Hindlimb muscle (tissue), 1 donor: ENCODE measurements at places on chromosomes 1 and 21. TPM values are rescaled to one million over a fixed set of nuclear protein-coding genes. Genes with fewer than 3 reads are reported as not detected.
A peak's percentile ranks its signal among the peaks of the same experiment; 100 is the strongest.

GNG5 gene
- 165 TPM for polyA plus RNA-seq

DNA sequence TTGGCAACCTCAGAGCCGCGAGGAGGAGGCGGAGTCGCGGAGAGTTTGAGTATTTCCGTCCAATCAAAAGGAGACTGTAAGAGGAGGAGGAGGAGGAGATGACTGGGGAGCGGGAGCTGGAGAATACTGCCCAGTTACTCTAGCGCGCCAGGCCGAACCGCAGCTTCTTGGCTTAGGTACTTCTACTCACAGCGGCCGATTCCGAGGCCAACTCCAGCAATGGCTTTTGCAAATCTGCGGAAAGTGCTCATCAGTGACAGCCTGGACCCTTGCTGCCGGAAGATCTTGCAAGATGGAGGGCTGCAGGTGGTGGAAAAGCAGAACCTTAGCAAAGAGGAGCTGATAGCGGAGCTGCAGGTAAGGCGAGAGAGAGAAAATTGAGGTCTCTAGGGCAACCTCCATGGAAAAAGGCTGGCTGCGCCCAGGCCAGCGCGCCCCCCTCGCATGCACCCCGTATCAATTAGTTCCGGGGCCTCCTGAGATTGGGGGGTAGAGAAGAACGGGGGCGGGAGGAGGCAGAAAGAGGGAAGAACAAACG, at the start of gene PHGDH:
Gene PHGDH, plus strand, starts transcription at position 131 of the 538 bp plus-strand sequence. Its CDS starts 89 bp downstream, at position 220.
- peak; percentile 81 for DNase-seq

FMO2 gene
- polyA plus RNA-seq: 1.1 TPM

- no peak for DNase-seq
These were observed 813 bp upstream of the SFT2D2 start for GRCh38 chr1:168224991-168225390.

- no peak for DNase-seq
These were observed 16.6 kb downstream of the GON4L start for GRCh38 chr1:155840386-155840785.

KRTAP6-2 gene
- polyA plus RNA-seq: not detected

SPRR2A gene
- not detected for polyA plus RNA-seq

DNA sequence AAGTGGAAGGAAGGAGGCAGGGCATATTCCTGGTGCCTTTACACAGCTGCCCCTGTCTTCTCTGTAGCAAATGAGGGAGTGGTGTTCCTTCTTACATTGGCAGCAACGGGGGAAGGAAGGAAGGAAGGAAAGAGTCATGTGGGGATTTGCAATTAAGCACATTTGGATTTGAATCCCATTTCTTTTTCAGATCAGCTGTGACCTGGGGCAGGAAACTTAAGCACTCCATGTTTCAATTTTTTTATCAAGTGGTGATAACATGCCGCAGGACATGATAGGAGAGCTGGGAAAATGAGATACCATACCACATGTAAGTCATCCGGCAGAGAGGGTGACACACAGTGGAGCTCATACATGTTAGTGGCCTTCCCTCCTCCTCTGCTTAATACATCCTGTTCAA, 186.8 kb downstream of the APP start:
- DNase-seq: no peak

GRCh38 chr1:41547781-41548560, 63.5 kb upstream of the EDN2 start:
- no peak for DNase-seq

DNA sequence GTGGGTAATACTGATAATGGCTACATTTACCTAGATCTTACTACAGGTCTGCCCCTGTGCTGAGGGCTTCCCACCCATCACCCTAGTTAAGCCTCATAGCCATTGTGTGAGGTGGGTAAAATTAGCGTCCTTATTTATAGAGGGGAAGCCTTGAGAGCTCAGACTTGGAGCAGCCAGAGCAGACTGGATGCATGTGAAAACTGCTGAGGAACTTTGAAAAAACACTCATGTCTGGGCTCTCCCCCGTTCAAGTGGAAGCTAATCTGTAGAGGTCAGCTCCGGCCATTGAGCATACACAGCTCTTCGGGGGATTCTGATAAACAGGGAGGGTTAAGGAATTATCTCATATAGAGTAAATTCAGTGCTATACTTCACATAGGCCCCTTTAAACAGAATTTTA, 389.7 kb downstream of the RPS6KC1 start:
- no peak for DNase-seq

TTC22 gene
- polyA plus RNA-seq: 0.17 TPM

DNA sequence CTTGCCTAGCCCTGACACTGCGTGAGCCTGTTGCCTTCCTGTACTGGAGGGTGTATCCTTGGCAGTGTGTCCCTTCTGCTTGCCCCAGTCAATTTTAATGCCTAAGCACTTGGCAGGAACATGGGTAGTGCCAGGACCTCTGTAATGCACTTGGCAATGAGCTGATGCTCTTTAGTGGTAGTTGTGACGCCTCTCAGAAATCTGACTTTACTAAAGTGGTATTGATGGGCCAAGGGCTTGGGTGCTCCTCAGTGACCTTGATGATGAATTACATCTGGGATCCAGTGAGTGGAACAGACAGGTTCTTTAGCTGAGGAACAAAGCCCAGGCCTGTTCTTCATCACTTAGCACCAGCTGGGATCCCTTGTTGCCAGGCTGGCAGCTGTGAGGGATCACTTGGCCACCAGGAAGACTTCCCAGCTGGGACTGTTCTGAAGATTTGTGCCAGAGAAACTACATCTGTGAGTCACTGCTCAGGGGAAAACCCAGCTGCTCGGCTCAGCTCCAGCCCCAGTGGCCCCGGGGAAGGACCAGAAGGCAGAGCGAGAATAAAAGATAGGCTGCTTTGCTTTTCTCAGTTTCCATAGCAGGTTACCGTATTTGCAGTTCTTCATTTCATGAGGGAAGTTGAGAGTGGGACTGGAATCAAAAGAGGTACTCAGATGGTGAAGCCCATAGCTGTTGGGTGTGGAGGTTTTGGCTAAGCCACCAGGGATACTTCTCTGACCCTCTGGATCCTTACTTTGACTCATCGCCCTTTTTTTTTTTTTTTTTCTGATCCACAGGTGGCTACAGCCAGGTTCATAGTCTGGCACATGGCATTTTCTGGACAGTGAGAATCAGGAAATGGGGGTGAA, 28.5 kb upstream of the KCNA2 start:
- peak; percentile 62 for DNase-seq

DNA sequence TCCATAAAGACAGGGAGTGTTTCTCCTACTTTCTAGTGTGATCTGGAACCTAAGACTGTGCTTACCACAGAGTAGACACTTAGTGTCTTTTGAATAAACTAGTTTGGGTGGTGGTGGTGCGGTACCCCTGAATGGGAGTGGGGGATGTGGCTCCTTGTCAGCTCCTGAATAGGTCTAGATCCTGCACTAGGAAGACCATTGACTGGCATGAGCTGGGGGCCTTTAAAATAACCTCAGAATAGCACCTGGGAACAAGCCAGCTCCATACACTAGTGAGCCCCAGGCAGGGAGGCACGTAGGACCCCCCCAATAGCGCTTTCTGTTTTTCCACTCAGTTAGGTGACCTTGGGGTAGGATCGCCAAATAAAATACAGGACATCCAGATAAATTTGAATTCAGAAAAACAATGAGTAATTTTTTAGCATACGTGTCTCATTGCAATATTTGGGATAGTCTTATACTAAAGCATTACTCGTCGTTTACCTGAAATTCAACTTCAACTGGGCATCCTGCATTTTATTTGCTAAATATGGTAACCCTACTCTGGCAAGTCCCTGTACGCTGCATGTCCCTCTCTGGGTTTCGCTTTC, 45.6 kb downstream of the AZIN2 start:
- DNase-seq: no peak

DNA sequence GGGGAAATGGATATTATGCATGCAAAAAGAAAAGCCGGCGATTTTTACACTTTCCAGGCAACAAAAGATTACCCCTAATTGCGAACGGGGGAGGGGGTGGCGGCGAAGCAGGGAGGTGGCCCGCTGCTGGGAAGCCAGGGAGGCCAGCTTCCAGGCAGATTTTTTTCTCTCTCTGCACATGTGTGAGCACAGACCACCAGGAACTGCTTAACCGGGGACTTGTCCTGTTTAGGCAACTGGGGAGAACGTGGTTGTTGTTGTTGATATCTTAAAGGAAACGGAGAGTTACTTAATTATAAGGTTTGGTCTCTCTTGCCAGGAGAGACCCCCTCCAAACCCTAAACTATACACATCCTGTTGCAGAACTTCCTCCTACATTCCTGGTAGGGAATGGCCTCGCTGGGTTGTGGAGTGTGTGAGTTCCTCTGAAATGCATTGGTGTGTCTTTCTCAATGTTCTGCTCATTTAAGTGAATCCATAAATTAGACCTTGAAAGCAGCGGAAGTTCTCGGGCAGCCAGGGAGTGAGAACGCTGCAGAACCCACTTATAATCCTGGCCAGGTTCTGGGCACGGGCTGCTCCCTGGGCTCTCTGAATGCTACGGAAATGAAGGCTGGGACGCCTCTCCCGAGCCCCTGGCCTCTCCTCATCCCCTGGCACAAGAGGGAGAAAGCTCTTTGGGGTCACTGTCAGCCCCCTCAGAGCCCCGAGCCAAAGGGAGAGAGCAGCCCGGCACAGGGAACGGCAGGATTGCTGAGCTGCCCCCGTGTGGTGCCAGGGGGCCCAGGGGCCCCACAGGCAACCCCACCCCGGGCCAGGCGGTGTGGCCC, 250.0 kb downstream of the FOXD2 start:
- no peak for DNase-seq

GRCh38 chr1:89451011-89451410, 73.6 kb upstream of the LRRC8B start:
- DNase-seq: no peak

- no peak for DNase-seq
These were observed 105.6 kb upstream of the SOD1 start for GRCh38 chr21:31553926-31554325.

DNA sequence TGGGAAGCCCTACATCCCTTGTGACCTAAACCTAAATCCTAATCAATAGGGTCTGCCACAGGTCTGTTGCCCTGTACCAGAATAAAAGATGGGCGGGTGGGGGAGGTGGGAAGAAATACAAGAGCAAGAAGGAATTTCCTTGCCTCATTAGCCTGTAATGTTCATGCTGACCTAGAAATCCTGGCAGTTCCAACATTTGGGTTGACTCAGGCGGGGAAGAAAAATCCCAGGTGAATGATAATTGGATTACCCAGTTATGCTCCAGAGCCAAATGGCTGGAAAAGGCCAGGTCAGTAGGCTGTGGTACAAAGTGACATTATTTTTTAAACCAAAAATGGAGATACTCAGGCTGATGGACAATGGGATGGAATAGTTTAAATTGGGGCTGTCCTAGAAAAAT, 27.3 kb upstream of the A3GALT2 start:
- no peak for DNase-seq

- no peak for DNase-seq
These were observed 78.1 kb downstream of the SIK1 start for GRCh38 chr21:43348801-43349261.

PDC gene
- 0.27 TPM for polyA plus RNA-seq

USH2A gene
- polyA plus RNA-seq: 0.05 TPM

MASP2 gene
- polyA plus RNA-seq: 4.6 TPM

- DNase-seq: no peak
These were observed 116.1 kb upstream of the GORAB start for GRCh38 chr1:170415710-170416372.

FAM131C gene
- polyA plus RNA-seq: not detected

- no peak for DNase-seq
These were observed 2.7 kb downstream of the ERRFI1 start for GRCh38 chr1:8023287-8023994.

- no peak for DNase-seq
These were observed 25.0 kb upstream of the SMIM12 start for GRCh38 chr1:34884536-34884935.
